ENCODE measurements at places on chromosomes 16 and 17.

DNA sequence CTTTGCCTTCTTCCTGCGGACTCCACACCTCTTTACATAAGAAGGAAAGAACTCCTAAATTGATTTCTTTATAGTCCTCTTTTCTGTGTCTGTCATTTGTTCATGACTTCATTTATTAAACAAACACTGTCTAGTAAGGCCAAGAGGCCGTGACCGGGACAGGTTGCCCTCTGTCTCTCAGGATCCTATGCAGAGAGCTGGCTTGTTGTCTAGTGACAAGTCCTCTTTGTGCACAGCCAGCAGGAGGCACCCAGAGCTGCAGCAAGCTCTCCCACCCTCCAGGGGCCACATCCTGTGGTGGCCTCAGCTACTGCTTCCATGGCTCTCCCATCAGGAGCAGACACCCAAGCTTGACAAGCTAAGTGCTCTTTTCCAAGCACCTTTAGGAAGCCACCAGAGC, 50.6 kb downstream of the PLD6 start:
- DNase-seq: no peak

- DNase-seq: no peak
These were observed 374.6 kb upstream of the HSBP1 start for GRCh38 chr16:83433201-83433600.

DNA sequence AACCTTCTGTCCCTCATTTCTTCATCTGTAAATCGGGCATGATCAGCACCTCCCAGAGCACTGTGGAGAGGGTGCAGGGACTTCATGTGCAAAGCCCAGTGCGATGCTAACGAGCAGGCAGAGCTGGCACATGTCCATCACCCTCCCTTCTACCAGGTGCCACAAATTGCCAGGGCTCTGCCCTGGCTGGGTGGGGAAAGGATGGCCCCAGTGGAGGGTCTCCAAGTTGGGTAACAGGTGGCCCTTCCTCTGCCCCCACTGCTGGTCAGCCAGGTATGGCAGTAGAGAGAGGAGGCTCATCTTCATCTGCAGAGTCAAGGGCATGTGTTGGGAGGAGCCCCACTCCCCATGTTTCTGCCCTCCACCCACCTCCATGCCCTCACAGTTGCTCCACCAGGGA, 61.5 kb upstream of the CDH5 start:
- no peak for DNase-seq

DNA sequence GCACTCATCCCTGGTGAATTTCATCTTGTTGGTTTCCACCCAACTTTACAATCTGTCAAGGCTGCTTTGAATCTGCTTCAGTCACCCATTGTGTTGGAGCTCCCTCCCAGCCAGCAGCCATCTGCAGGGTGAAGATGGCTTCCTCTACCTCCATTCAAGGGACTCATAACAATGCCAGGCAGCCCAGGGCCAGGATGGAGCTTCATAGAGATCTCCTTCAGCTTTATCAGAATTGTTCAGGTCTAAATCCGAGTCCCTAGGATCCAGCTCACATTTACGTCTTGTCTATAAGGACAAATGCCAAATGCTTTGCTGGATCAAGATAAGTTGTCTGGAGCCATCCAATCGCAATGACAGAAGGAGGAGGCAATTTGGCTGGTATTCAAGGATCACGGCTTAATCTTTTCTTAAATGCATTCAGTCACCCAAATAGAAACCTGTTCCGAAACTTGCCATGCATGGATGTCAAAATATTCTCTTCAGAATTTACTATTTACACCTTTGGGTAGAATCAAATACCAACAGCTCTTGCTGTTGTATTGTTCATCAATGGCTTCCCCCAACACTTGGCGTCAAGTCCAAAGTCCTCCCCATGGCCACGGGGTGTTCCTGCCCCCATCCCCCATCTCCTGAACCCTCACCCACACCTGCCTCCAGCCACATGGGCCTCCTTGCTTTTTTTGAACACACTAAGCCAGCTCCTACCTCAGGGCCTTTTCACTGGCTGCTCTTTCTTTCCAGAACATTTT, 3.8 kb upstream of the FAM171A2 start:
- DNase-seq: no peak

DNA sequence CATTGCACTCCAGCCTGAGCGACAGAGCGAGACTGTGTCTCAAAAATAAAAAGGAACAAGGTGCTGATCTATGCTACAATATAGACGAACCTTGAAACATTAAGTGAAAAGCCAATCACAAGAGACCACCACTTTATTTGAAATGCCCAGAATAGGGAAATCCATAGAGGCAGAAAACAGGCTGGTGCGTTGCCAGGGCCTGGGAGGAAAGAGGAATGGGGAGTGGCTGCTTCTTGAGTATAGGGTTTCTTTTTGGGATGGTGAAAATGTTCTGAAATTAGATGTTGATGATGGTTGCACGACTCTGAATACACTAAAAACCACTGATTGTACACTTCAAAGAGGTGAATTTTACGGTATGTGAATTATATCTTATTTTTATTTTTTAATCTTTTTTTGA, 20.3 kb upstream of the GLIS2 start:
- DNase-seq: no peak

- DNase-seq: no peak
These were observed 25.6 kb upstream of the MRPS23 start for GRCh38 chr17:57875290-57876022.

GRCh38 chr17:19883537-19884215, 15.9 kb upstream of the ULK2 start:
- DNase-seq: no peak

DNA sequence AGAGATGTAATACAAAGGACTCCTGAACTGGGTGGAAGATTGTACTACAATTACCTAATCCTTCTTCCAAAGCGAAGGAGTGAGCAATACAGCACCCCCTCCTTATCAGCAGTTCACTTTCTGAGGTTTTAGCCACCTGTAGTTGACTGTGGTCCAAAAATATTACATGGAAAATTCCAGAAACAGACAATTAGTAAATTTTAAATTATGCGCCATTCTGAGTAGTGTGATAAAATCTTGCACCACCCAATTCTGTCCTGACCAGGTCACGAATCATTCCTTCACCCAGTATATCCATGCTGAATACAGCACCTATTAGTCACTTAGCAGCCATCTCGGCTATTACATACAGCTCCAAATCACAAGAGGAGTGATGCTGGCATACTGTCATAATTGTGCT, 23.2 kb downstream of the VPS53 start:
- DNase-seq: no peak

- DNase-seq: no peak
These were observed 3.3 kb downstream of the SLX4 start for GRCh38 chr16:3608069-3608468.

GRCh38 chr17:79495665-79496064, 115.2 kb downstream of the RBFOX3 start:
- no peak for DNase-seq

DNA sequence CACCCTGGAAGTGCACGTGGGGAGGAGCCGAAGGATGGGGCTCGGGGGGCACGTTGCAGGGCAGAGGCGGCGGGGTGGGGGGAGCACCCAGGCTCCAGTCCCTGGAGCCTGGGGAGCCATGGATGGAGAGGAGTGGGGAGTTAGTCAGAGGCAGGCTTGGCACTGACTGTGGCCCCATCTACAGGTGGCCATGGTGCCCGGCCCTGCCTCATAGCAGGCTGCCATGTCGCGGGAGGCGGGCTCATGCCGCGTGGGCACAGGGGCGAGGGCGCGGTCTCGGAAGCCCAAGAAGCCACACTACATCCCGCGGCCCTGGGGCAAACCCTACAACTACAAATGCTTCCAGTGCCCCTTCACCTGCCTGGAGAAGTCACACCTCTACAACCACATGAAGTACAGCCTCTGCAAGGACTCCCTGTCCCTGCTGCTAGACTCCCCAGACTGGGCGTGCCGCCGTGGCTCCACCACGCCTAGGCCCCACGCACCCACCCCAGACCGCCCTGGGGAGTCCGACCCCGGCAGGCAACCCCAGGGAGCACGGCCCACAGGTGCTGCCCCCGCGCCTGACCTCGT, 3.0 kb downstream of the PRR35 start:
- no peak for DNase-seq

DNA sequence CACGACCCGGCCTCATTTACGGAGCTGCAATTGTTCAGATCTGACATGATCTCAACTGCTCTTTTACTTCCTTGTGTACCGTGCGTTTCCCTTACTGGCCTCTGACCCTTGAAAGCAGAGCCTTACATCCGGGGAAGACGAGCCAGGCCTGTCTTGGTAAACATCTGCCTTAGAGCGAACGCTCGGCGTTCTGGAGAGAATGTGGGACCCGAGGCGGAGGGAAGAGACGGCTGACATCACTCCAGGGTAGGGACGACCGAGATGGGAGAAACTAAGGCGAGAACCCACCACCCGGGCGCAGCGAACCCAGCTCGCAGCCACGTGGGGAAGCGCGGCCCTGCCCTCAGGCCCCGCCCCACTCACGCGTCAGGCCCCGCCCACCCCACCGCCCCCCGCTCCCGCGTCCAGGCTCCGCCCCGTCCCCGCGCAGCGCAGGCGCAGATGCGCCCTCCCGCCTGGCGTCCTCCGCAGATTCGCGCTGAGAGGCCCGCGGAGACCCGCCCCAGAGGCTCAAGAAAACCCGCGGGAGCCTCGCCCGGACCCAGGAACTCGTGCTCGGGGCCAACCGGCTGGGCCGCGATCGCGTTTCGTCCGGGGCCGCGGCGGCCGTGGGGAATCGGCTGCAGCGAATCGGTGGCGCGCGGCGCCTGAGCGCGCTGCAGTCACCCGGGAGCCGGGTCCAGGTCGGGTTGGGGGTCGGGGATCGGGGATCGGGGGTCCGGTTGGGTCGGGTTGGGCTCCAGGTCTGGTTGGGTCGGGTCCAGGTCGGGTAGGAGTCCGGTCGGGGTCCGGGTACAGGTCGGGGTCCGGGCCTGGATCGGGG, at the start of gene TELO2:
Gene TELO2, plus strand, starts transcription at position 438 of the 823 bp plus-strand sequence. CDS start 922 bp downstream, outside the sequence.
- DNase-seq: no peak

DNA sequence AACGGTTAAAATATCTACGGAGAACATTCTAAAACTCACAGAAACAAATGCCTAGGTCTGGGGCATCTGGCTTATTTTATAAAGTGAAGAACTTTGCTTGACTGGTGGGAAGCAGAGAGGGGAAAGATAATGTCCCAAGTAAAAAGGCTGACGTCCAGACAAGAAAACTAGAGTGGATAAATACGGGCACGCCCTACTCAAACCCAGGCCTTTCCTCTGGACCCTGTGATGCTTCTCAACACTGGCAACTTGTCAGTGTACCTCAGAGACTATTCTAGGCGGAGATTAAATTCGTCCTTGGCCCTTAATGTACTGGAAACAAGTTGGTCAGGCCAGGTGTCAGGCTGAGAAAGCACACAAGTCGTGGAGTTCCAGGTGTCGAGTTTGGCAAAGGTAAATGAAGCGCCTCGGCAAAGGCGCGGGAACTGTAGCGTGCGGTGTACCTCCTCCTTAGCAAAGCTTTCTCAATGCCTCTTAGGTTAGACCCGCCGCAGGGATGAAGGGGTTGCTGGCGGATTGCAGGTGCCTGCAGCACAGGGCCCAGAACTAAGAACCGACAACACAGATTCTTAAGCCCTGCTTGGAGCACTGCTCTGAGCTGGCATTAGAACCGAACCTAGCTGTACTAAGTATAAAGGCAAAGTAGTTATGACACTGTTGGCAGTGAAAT, 668 bp upstream of the UNK start:
- no peak for DNase-seq

DNA sequence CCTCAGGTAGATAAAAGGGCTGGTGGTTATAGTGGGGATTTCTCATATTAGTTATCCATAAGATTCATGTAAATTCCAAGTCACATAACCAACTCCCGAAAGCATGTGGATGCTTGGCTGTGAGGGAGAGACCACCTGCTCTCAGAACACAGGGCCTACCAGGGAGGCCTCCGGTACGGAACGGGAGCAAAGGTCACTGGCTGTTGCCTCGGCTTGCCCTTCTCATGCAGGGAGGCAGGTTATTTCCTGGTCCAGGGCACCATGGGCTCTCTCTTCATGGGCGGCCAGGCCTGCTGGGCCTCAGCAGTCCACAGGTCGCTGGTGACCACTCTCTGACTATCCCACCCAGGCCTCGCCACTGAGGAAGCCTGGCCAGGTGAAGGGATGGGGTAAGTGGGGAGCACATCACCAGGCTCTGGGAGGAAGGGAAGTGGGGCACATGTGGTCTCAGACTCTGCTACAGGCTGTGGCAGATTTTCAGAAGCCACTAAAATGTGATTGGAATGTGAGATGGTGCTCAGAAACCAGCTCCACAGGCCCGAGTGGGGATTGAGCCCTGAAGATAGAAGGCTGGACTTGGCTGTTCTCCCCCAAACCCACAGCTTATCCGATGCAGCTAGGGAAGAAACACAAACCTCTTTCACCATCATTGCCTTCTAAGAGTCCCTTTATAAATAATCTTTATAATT, 45.4 kb downstream of the HNF1B start:
- DNase-seq: no peak

DNA sequence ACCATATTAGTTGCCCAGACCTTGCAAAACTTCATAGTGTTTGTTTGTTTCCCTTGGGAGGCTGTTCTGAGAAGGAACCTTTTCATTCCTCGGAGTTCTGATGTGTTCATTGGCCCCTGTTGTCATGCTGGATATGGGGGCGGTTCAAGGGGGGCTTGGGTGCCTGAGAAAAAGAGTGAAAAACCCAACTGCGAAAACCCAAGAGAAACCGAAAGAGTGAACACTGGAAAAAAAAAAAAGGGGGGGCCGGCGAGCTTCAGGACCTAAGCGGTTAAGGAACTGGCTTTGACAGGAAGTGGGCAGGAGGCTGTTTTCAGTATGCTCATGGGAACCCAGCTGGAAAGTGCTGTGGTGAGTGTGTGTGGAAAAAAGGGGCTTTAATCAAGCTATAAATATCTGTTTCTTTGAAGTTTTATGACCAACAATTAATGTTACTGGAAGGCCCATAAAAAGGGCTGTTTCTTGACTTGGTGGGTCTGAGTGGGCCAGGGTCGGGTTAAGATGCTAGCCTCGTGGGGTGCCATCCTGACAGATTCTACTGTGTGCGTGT, 510.7 kb downstream of the MAF start:
- no peak for DNase-seq

GRCh38 chr16:17053536-17054160, 417.1 kb downstream of the XYLT1 start:
- no peak for DNase-seq

- no peak for DNase-seq
These were observed 55.9 kb downstream of the CDK12 start for GRCh38 chr17:39517224-39517623.

DNA sequence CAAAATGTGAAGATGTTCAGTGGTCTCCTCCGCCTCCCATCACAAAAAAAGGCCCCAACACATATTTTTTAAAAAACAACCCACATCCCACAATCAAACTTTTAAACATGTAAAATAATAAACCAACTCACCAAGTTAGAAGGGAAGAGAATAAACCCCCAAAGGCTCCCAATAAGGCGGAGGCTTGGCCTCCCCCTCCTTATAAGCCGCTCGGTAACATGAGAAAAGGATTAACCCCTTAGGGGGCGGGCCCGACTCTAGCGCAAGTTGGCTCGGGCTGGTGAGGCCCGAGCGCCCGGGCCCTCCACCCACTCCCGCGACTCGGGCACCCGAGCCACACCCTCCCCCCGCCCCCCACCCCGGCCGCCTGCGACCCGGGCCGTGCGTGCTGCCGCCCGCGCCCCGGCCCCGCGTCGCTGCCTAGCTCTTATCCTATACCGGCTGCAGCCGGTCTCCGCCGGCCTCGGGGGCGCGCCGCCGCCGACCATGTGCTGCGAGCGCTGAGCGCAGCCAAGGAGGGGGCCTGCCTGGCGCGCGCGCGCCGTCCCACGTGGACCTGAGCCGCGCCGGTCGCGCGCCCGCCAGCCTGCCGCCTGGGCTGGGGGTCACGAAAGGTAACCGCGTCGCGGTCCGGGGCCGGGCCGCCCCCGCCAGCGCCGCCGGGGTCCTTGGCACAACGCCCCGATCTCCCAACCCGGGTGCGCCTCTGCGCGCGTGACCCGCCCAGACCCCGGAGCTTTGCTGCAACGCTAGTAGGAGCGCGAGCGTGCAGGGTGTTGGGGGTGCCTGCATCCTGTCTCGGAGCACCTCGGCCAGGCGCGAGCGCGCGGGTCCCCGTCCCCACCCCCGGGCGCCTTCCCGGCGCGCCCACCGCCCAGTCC, at the start of the genes ARSG and SLC16A6:
Gene ARSG, plus strand, starts transcription at position 541 of the 881 bp plus-strand sequence. CDS start 15,999 bp downstream, outside the sequence.
Gene SLC16A6, minus strand, starts transcription at position 173 of the 881 bp plus-strand sequence. CDS start 12,807 bp downstream, outside the sequence.
- no peak for DNase-seq

All from cerebellar nuclear complex (tissue), 1 donor.